ENCODE measurements at places on chromosomes 6 and 20.
A peak's percentile ranks its signal among the peaks of the same experiment; 100 is the strongest.

GRCh38 chr6:137880746-137881521, 13.9 kb downstream of the TNFAIP3 start:
- no peak for DNase-seq

- peak; percentile 24 for DNase-seq
Measured at GRCh38 chr6:51025082-51025777, 206.6 kb downstream of the TFAP2B start.

GRCh38 chr20:62577490-62577836, 64.8 kb upstream of the SLCO4A1 start:
- no peak for DNase-seq

DNA sequence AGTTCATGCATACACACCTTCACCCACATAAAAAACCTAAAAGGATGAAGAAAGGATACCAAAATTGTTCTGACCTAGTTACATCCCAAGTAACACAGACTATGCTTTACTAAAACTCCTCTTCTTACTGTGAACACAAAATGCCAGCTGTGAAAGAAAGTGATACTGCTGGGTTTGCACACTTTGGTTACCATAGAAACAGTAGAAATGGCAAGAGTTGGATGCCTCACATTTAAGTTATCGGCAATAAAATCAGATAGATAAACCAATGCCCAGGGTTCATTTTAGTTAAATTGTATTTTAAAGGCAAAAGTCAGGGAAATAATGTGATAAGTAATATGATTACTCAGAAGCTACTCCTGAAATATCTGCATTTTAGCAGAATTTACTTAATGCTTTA, 161.9 kb downstream of the CDK19 start:
- DNase-seq, result no peak

GRCh38 chr20:36210436-36211021, 25.7 kb upstream of the AAR2 start:
- DNase-seq, result no peak

DNA sequence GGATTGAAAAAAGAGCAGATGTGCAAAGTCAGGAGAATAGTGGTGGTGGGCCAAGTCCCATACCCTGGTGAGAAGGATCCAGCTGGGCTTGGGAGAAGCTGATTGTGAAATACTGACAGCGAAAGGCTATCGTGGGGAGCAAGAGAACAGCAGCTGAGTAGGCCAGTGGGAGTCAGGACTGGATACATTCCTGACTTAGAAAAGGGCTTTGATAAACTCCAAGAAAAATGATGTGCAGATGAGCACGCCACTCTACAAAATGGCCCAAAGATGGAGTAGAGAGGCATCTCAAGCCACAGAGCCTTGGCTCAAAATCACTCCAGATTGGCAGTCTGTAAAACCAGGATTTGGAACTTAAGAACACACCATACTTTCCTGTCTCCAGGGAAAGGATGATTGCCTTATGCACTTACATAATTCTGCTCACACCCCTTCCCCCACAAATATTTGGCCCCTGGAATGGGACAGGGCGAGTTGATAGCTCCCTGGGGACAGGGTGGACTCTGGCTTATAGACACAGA, 578.7 kb downstream of the MAFB start:
- DNase-seq, result no peak

- DNase-seq, result peak; percentile 13
Measured at GRCh38 chr20:62631336-62632308, 10.7 kb upstream of the SLCO4A1 start.

DNA sequence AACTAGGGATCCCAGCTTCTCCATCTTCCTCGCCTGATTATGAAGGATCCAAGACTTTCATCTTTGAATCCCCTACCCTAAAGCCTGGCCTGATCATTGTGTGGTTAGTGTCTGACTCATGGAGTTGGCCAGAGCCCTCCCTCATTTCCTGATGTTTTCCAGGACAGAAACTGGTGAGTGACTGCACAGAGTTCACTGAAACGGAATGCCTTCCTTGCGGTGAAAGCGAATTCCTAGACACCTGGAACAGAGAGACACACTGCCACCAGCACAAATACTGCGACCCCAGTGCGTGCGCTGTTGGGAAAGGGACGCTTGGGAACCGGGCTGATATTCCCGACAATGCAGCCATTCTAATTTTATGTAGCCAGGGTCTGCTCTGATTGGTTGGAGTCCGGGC, 4.0 kb downstream of the CD40 start:
- no peak for DNase-seq

GRCh38 chr6:119535332-119535731, 185.8 kb upstream of the MAN1A1 start:
- no peak for DNase-seq

GRCh38 chr20:34896086-34896621, 19.7 kb downstream of the ACSS2 start:
- DNase-seq, result no peak

GRCh38 chr6:20830576-20830975, 296.3 kb downstream of the CDKAL1 start:
- no peak for DNase-seq

DNA sequence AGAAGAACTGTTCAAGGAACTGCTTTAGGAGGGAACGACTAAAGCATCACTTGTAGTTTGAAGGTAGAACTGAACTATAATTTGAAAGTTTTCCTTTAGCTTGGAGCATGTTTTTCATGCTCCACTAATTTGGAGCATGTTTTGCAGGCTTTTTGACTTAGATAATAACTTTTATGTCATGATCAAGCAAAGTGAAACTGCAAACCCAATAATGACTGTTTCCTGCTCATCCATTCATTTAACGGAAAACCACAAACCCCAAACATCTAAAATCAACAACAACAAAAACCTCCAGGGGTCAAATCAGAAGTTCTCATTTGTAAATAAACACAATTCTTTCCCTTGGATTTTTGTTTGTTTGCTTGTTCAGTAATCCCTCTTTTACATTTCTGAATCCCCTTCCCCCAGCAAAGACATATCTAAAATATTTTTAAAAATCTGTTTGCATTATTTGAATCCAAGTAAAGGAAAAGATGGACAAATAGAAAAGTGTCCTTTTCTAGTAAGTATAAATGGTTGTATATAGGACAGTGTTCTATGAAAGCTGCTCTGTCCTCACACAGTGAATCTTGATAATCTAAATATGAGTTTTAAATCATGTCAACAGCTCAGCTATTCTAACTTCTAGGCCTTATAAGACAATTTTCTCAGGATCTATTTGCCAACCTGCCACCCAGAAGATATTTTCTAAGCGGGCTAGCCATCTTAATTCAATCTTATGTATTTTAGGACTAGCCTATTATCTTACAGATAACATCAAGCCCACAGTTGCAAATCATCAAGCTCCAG, 2.6 kb downstream of the SIM1 start:
- DNase-seq, result peak; percentile 73

GRCh38 chr6:158170656-158171081, 2.5 kb downstream of the GTF2H5 start:
- DNase-seq, result no peak

GRCh38 chr6:122207794-122208193, 191.7 kb upstream of the HSF2 start:
- DNase-seq, result no peak

- peak; percentile 36 for DNase-seq
Measured at GRCh38 chr20:13865791-13866351, 81.0 kb downstream of the NDUFAF5 start.

DNA sequence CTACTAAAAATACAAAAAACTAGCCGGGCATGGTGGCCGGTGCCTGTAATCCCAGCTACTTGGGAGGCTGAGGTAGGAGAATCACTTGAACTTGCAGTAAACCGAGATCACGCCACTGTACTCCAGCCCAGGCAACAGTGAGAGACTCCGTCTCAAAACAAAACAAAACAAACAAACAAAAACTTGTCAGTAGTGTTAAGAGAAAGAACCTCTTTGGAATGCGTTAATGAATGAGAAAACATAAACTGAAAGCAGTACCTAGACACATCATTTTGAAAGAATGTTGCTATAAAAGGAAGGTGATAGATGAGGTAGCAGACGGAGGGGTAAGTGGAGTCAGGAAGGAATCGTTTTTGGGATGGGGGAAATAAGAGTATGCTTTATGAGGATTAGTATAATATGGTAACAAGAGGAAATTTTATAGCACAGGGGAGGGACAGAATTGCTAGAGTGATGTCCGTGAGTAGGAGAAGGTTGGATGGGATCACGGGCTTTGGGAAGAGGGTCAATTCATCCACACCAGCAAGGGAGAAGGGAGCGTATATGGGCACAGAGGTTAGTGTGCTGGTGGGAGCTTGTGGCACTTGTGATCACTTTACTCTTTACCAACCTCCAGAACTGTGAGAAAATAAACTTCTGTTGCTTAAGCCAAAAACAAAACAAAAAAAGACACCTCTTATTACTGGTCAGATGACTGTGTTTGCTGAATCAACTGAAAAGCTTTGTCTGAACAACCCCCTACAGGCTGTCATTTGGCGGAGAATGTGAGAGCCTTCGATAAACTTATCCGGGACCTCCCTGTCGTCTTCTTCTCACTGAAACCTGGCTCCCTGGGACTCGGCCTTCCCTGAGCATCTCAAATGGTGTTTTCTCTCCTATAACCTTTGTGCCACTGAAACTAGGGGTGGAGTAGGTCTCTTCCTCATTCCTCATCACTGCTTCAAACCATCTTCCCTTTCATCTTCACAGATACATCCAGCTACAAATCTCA, 48.9 kb upstream of the TFAP2A start:
- DNase-seq, result no peak

GRCh38 chr6:144722925-144723324, 437.8 kb downstream of the UTRN start:
- no peak for DNase-seq

- no peak for DNase-seq
Measured at GRCh38 chr6:21067521-21067920, 526.0 kb upstream of the SOX4 start.

DNA sequence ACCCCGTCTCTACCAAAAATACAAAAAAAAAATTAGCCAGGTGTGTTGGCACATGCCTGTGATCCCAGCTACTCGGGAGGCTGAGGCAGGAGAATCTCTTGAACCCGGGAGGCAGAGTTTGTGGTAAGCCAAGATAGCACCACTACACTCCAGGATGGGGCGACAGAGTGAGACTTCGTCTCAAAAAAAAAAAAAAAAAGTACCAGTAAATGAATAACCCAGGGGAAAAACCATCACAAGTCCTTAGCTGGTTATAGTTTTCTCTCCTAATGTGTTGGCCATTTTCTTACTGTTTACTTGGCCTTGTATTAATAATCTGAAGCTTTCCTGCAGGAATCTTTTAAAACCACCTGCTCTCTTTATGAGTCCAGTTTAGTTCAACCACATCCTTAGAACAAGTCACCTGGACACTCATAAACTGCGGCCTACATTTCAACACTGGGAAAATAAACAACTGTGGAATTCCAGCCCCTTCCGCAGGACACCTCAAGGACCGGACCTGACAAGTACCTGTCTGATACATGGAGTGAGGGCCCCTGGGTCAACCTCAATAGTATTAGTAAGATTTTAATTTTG, 102.6 kb downstream of the ATP9A start:
- no peak for DNase-seq

DNA sequence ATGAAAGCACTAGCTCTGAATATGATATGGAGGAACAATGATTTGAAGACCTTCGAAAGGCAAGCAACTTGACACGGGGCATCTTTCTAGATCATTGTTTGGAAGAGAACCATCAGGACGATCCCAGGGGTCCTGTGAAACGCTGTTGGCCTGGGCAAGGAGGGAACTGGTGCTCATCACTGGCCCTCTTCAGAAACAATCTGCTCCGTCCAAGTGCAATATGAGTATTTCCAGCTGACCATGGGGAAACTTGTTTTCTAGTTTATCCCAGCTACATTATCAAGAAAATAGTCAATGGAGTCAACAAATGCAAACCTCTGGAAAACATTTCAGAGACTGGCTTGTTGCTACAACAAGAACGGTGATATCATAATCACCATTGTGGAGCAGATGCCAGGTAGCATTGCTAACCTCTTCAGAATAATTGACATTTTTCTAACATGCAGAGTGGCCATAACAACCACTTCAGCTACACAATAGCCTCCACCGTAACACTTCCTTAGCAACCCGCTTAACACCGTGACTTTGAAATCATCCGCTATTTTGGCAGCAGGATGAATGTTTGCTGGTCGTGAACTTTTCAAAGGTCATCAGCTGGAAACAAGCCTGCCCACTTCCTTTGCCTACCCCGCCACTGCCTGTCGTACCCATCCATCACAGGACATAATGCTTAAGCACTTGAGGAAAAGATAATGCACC, 112.0 kb upstream of the PDE10A start:
- DNase-seq, result peak; percentile 59
